ENCODE measurements at places on chromosomes 3 and 15.
A peak's percentile ranks its signal among the peaks of the same experiment; 100 is the strongest.

DNA sequence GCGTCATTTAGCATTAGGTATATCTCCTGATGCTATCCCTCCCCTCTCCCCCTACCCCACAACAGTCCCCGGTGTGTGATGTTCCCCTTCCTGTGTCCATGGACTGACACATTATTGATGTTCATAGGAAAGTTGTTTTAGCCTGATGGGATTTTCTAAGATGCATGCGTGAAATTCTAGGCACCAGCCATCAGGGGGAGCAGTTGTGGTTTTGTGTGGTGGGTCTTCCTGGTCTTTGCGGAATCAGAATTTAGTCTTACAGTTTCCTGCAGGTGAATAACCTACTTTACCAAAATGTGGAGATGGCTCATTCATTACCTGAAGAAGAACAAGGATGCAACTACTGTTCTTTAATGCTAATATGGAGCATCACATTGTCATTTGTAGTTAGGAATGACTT lies 455.0 kb upstream of the THBS1 start:
- DNase-seq: no peak

DNA sequence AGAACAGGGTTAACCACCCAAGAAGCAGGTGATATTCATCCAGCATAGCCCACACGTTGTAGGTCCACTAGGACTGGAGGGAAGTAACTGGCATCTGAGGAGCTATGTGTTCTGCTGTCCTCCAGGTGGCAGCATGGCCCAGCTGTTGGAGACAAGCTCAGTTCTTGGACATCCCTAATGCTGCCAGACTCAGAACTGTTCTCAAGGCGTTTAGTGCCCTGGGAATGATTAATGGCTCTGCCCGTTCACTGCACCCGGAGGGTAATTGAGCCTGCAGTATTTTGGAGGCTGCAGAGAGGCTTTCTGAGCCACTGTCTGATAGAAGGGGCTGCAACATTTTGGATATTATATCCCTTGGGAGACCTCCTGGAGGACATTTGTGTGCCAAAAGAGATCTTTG lies 521.3 kb upstream of the SEMA6D start:
- peak; percentile 86 for DNase-seq

DNA sequence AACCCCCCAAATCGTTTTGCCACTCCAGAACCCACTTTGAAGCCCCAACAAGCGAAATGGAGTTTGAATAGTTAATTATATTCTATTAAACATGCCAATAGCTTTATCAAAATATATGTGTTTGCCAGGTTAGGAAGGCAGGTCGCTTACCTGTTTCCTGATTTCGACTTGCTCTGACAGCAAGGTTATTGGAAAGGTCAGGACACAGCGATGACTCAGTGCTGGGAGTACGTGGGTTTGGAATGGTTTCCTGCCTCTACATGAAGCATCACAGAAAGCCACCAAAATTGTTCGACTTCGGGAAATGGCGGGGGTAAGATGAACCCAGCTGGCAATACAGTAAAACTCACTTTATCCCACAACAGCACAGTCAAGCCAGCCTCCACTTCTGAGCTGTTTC lies 135.6 kb upstream of the ABI3BP start:
- no peak for DNase-seq

DNA sequence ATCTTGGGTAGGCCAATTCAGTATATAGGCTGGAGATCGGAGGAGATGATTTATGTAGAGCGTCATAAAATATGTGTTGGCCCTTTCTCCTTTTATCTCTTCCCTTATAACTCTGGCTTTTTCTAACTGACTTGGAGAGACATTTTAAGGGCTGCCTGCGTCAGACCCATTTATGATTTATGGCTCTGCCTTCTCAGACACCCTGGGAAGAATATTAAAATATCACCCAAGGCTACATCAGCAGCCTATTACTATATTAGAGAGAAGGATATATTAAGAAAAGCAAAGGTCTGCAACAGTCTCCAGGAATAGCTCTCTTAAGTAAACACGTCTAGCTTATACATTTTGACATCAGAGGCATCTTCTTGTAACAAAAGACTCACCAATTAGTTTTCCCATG lies 179.4 kb downstream of the SV2B start:
- DNase-seq: no peak

GRCh38 chr3:147089286-147089685 lies 317.1 kb downstream of the ZIC4 start:
- DNase-seq: no peak

GRCh38 chr3:47888986-47889757 lies 86.2 kb downstream of the DHX30 start:
- no peak for DNase-seq

DNA sequence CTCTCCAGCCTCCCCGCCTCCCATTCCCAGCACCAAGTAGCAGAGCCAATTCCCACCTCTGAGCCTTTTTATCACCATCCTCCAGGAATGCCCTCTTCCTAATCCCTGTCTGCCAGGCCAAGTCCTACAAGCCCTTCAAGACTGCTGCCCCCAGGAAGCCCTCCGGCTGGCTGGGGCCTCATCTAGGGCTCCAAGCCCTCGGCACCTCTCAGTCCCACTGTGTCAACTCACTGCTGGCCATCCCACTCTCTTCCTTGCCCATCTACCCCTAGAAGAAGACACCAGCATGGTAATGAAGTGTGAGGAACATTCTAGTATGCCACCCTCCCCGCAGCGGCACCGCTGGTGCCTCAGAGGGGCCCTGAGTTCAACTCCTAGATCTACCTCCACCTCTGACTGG lies 10.0 kb upstream of the GRIP2 start:
- no peak for DNase-seq

GRCh38 chr3:46926039-46926438 lies 48.5 kb downstream of the PTH1R start:
- DNase-seq: no peak

GRCh38 chr15:57506422-57506821 lies 85.3 kb upstream of the MYZAP start:
- no peak for DNase-seq

- DNase-seq: no peak
These were observed 821.6 kb downstream of the SQOR start for GRCh38 chr15:46456456-46456855.

- no peak for DNase-seq
These were observed 266.4 kb upstream of the TBC1D5 start for GRCh38 chr3:18008706-18009368.

GRCh38 chr15:74396445-74397238 lies 29.2 kb upstream of the CYP11A1 start:
- DNase-seq: no peak

DNA sequence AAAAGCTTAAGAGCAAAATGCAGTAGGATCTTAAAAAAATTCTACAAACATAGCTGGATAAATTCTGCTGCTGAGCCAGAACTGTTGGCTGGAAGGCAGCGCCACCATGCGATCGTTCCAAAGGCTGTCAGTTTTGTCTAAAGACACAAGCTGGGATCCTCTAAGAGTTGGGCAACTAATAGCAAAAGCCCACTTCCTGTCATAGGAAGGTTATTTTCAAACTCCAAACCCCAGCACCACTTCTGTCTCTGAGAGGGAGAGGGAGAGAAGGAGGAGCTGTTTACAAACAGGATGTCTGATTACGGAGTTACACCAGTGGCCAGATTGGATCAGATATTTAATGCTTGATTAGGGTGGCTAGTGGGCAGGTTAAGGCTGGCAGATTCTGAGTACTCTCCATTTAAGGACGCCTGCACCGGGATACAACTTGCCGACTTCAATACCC lies 44.0 kb downstream of the EIF4E3 start:
- DNase-seq: peak; percentile 57

GRCh38 chr3:46222435-46223161 lies 14.5 kb upstream of the CCR1 start:
- DNase-seq: no peak

DNA sequence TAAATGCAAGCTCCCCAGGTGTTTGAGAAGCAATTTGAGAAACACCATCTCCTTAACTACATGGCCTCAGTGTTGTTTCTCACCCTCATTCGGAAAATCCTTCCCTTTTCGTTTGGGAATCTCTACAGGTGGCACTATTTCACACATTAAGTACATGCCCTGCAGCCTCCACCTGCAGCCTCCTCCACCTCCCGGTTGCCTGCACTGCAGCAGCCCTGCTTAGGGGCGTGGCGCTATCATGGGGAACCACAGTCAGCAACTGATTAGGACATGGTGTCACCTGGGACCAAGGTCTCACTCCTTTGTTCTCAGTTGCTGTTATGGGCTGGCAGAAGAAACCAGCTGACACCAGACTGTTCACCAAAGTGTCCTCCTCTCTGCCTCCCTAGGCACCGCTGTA lies 11.7 kb upstream of the ZNF774 start:
- DNase-seq: no peak

- DNase-seq: no peak
These were observed 704.2 kb downstream of the ROBO1 start for GRCh38 chr3:79063624-79064023.

DNA sequence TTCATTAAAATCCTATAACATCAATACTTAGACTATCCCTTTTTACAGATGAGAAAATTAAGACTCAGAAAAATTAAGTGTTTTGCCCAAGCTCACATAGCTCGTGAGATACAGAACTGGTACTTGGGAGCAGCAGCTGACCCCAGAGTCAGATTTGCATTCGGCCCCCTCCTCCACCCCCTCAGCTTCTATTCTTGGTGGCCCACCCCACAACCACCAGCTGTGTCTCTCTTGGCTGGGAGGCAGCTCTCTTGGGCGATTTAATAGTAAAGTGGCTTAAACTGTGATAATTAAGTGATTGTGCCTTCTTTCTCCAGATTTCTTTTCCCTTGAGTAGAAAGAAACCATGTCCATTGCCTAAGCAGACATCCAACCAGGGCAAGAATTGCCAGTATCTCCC lies 203.6 kb upstream of the PDZRN3 start:
- no peak for DNase-seq

GRCh38 chr15:96355568-96356187 lies 25.2 kb downstream of the NR2F2 start:
- no peak for DNase-seq

- no peak for DNase-seq
These were observed 10.4 kb downstream of the PPCDC start for GRCh38 chr15:75033809-75034208.

DNA sequence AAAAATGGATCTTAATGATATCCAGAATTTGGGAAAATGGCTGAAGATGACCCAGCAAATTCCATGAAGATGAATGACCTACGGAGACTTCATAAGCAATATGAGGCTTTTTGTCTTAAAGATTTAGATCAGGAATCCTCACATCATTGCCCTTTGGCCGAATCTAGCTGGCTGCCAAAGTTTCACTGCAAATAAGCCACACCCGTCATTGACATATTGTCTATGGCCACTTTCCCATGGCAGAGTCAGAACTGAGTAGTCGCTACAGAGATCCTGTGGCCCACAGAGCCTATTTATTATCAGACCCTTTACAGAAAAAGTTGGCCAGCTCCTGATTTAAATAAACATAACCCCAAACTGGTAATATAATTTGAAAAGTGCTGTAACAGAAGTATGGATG lies 307.4 kb upstream of the RARB start:
- DNase-seq: no peak

DNA sequence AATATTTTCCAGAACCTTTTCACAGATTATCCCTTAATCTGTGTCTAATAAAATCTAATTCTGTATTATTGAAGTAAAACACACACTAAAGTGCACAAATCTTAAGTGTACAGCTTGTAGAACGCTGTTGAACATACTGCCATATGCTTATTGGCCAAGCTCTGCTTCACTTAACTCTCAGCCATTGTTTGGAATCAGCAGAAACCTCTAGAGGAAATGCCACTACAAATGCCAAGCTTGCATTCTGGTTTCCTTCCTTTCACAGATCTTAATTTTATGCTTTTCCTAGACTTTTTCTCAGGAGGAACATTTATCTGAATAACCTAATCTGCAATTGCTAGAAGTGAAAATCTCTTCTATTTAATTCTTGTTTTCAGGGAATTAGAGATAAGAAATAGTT lies 10.1 kb downstream of the MNS1 start:
- no peak for DNase-seq

- no peak for DNase-seq
These were observed 20.9 kb downstream of the RAD54L2 start for GRCh38 chr3:51559411-51559888.

GRCh38 chr15:71409541-71409940 lies 294.3 kb downstream of the THSD4 start:
- DNase-seq: no peak

GRCh38 chr3:111252779-111253178 lies 181.2 kb downstream of the NECTIN3 start:
- DNase-seq: no peak

- peak; percentile 73 for DNase-seq
These were observed 34.8 kb upstream of the CTSH start for GRCh38 chr15:78979456-78980320.

DNA sequence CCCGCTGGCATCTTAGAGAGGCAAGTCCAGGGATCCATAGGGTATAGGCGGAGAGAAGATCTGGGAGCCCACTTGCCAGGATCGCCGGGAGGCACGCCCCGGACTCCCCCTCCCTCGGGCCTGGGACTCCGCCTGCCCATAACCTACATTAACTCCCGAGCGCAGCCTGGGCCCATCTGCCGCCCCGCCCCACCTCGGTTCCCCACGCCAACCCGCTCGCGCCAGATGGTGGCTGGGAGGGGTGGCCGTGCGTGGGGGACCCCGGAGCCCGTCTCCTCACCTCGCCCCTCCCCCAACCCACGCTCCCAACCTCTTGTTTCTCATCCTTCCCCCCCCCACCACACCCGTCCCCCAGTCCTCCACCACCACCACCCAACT lies 1.7 kb upstream of the DLL4 start:
- DNase-seq: no peak

DNA sequence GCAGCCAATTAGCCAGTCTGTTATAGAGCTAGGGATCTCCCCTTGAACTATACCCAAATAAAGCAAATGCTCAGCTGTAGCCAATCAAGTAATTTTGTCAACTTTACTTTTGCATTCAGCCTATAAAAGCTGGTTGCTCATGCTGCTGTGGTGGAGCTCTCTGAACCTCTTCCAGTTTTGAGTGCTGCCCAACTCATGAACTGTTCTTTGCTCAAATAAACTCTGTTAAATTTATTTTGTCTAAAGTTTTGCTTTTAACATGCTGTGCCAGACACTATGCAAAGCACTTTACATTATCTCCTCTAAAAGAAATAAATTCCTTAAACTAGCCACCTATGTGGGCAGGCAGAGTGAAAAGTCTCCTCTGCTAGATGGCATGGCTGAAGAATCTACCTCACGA lies 51.6 kb upstream of the PXYLP1 start:
- DNase-seq: no peak

DNA sequence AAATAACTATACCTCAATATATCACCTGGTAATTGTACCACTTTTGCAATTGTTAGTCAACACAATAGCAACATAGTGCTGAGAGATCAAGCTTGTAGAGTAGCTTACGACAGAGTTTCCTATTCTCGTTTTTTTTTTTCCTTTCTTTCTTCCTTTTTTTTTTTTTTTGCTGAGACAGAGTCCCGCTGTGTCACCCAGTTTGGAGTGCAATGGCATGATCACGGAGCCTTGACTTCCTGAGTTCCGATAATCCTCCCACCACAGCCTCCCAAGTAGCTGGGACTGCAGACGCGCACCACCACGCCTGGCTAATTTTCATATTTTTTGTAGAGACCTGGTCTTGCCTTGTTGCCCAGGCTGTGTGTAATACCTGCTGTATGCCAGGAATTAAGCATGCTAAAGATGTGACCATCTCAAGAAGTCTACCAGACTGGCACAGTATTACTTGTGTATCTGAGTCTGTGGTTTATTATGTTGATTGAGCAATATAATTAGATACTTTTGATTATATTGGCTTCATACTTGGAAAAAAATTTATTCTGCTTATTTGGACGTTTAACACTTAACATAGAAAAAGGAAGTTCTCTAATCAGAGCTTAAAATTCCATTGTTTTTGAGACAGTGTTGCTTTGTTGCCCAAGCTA lies 3.0 kb downstream of the SELENOT start:
- DNase-seq: no peak
